ENCODE measurements at places on chromosomes 5 and 9.
A peak's percentile ranks its signal among the peaks of the same experiment; 100 is the strongest.

- DNase-seq = no peak
These were observed at the start of gene HEMGN for GRCh38 chr9:97938081-97938644. Gene HEMGN, minus strand, starts transcription at chr9:97938172. Its CDS starts 36 bp downstream, at chr9:97938136.

DNA sequence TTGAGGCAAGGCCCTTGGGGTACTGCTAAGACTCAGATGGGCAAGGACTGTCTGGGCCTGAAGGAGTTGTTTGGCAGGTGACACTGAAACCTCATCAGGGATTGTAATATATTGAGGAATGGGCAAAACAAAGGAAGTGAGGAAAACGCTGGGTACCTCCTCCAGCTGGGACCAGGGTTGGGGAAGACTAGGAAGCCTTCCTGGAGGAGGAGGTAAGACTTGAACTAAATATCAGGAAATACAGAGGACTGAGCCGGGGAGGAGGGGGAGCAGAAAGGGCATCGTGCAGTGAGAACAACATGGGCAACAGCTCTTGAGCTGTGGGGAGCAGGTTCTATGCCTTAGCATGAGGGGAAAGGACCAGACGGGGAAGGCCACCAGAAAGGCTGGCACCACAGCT is 144.0 kb downstream of the GABBR2 start:
- no peak for DNase-seq

DNA sequence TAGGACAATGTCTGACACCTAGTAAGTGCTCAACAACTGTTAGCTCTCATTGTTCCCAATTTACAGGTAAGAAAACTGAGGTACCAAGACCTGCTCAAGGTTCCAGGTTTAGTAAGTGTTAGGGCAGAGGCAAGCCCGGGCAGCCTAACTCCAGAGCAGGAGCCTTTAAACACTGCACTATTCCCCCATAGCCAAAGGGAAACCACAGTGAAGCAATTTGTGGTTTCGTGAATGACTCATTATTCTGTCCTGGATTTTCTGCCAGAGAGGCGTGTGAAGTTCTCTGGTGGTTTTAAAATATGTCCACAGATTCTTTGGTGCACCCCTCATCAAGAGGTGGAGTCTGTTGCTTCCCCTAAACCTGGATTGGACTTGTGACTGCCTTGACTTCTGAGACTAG is 1.0 kb upstream of the MCC start:
- peak; percentile 98 for DNase-seq

GRCh38 chr9:14423815-14424261 is 109.9 kb upstream of the NFIB start:
- DNase-seq = no peak

DNA sequence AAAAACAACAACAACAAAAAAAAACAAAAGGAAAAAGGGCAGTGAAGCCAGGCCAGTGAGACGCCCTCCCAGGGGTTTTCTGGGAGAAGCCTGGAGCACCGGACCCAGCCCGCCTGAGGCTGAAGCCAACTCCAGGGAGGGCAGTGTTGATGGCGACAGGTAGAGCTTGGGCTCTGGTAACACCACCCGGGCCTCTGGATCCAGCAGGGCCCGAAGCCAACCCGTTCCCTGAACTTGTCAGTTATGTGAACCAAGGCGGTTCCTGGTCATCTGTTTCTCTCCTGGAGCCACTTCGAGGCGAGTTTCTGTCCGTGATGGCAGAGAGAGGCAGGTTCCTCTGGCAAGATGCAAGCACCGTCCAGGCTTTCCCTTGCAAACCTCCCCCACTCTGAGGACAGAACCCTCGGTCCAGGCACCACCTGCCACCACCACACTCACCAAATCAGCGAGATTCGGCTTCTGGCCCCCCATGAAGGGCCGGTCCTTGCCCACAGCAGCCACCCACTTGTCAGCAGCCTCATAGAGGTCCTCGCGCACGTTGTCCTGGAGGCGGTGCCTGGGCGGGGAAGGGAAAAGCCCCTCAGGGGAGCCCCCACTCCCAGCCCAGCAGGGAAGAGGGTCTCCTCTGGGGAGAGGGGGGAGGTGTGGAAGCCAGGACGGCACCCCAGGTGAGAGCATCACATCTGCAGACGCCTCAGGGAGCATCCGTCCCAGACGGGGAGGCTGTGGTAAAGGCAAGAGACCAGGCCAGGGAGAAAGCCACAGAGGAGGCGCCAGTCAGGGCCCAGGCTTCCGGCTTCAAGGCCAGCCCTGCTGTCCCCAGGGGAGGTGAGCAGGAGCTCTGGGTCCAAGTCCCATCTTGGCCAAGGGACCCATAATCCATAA is 5.4 kb downstream of the PTGES2 start:
- no peak for DNase-seq

GRCh38 chr9:98370976-98371315 is 115.5 kb upstream of the TBC1D2 start:
- no peak for DNase-seq

DNA sequence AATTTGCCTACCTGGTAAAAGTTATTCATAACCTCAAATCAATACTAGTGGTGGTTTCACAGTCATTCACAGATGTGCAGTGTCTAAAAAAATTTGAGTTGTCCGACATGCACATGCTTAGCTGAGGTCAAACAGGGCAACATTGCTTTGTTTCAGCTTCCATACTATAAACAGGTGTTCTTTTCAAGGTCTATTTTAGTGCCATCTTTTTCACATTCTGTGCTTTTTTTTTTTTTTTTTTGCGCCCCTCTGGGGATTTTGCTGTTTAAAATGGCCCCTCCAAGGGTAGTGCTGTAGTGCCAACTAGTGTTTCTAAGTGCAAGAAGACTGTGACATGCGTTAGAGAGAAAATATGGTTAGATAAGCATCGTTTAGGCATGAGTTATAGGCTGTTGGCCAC is 14.5 kb downstream of the PHAX start:
- DNase-seq = no peak

DNA sequence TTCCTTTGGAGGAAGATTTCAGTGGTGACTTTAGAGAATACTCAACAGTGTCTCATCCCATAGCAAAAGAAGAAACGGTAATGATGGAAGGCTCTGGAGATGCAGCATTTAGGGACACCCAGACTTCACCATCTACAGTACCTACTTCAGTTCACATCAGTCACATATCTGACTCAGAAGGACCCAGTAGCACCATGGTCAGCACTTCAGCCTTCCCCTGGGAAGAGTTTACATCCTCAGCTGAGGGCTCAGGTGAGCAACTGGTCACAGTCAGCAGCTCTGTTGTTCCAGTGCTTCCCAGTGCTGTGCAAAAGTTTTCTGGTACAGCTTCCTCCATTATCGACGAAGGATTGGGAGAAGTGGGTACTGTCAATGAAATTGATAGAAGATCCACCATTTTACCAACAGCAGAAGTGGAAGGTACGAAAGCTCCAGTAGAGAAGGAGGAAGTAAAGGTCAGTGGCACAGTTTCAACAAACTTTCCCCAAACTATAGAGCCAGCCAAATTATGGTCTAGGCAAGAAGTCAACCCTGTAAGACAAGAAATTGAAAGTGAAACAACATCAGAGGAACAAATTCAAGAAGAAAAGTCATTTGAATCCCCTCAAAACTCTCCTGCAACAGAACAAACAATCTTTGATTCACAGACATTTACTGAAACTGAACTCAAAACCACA is 67.4 kb downstream of the VCAN start:
- no peak for DNase-seq

- DNase-seq = no peak
These were observed 27.9 kb upstream of the DTWD2 start for GRCh38 chr5:119016125-119016774.

DNA sequence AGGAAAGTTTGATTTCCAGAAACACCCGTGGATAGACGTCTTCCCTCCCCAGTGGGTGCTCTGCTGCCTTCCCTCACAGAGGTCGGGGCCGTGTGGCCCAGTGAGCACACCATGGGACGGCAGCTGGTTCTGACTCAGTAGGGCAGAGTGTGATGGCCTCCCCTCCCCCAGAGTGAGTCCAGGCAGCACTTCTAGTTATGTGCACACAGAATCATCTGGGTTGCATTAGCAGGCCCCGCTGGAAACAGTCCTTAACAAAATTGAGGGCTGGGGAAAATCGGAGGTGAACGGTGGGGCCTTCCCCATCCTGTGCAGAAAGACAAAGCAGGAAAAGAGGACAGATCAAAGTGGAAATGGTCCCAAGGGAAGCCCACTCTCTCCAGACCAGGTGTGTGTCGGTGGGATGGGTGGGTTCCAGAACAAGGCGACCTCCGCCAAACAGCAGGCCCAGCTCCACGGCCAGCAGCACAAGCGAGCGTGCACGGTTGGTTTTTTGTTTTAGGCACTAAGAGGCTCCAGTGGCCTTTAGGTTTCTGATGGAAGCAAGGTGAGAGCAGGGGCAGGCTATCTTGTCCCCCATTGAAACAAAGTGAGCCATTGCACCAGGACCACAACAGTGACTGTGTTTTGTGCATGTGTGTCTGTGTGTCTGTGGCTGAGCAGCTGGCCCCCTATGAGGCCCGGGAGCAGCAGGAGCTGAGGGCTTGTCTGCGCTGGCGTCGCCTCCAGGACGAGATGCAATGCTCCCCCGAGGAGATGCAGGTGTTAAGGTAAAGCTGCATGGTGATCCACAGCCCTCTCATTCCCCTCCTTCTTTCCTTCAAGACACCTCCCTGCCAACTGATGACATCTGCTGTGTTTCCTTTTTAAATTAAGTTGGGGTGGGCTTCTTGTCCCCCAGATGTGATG is 201.5 kb downstream of the AOPEP start:
- DNase-seq = no peak

DNA sequence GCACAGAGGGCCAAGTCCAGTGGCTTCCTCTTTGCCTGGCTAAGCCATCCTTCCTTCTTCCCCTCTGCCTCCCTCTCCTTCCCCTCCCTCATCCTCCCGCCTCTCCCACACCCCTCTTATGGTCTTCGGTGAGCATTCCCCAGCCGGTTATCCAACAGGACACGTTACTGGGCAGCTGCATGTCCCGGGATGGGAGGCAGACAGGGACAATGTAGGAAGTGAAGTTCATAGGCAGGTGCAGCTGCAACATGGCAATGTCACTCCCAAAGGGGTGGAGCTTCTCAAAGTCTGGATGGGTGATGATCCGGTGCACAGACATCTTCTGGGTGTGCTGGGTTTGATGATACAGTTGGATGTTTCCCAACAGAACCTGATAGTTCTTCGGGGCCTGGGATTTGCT is 71.4 kb upstream of the SPTLC1 start:
- no peak for DNase-seq

DNA sequence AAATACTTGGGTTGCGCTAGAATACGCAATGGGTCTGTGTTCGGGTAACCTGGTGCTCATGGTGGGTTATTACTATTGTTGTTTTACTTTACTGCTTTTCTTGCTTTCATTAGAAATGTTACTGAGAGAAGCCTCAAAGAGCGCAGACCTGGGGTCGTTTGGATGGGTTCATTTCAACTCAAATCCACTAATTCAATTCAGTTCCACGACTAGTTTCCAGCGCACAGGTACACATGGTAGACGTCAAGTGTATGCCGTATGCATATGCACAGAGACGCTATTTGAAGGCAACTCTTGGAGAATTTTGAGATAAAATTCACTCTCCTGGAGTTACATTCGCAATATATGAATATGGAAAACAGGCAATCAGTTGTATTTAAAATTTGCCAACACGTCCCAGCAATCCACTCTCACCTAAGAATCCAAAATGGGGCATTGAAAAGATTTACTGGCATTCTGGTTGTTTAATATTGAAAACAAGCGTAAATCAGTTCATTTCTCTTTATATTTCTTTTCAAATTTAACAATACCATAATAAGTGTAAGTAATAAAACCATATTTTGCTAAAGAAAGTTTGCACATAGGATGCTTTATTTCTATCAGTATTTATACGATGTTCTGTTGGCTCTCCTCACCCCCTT is 4.4 kb upstream of the PAX5 start:
- no peak for DNase-seq

- no peak for DNase-seq
These were observed 211.8 kb upstream of the RASEF start for GRCh38 chr9:83274787-83275186.

DNA sequence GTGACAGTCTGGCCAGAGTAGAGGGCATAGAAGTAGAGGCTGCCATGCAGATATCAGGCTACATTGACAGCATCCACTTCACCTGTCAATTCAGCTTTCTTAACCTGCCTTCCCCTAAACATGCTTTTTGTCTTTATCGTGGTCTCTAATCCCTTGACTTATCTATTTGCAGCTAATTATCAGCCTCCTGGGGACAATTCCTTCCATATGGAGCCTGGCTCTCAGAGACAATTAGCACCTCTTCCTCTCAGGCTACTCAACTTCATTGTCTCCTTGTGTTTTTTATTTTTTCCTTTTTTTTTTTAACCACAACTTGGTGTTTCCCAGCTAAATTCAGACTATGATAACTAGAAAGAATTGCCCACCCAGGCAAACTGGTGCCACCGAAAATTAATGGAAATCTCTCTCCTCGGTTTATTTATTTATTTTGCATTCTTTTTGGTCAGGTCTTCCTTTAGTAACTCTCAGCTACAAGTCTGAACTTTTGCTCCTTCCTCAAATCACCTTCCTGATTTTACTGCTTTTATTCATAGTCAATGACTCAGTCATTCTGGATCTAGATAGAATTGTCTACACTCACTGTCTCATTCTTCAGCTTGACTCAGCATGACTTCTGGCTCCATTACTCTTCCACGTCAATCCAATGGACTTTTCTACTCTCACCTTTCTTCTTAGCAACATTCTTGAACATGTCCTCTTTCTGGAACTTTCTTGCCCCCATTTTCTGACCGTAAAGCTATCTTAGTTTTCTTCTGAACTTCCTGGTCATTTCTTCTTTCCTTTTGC is 63.0 kb upstream of the BASP1 start:
- peak; percentile 47 for DNase-seq

DNA sequence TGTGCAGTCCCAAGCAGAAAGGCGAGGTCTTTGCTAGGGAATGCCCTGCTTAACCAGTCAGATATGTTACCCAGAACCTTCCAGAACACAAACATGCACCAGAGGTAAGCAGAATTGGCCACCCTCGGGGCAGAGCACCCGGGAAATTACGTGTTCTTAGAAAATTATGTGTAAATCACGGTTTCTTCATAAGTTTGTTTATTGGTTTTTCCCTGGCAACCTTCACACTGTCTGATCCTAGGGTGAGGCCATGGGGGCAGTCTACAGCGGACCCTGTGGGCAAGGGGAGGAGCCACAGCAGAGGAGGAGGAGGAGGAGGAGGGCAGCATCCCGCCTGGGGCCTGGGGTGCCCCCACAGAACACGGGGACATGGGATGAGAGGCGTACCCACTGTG is 31.4 kb downstream of the RXRA start:
- DNase-seq = no peak

All from GM04503 (cell line).